Naive thymus-derived CD8-positive, alpha-beta T cell (primary cell): ENCODE measurements at places on chromosomes 13 and 19.

DNA sequence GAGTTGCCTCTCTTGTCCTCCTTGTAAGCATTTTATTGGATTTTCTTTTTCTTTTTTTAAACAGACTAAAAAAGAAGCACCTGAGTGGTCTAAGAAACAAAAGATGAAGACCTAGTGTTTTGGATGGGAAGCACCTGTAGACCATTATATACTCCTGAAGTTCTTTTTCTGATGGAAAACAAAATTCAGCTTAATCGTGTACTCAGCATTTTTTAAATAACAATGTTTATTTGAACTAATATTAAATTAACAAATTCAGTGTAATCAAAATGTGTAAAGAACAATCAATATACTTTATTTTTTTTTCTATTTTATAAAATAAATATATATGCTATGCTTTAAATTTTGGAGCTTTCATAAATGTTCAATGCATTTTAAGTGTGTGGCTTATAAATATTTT lies 43.0 kb upstream of the KLF5 start:
- no peak for DNase-seq

DNA sequence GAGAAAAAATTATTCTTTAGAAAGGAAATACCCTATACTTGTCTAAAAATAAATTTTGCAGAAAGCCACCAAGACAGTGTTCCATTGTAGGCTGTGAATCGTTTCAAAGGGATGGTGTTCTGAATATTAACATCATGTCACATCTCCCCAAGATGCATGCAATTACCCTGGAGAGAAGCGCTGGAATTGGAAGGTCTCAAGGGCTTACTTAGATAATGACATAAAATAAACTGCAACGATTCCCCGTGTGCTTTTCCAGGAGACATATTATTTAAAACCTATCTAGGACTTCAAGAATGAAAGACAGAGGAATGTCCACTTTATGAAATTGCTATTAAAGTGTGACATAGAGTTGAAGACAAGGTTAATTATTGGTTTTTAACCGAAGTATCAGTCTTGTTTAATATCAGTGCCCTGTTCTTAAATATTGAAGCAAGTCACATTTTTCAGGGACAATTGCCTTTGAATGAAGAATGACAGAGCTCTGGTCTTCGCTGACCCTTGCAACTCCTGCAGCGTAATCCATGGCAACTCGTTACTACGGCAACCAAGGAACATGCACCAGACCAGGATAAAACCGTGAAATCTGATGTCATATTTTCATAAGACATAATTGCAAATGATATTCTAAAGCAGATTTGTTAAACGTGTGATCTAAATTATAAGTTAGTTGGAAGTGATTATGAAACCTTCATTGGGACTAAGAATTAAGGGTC lies 91.7 kb downstream of the EFNB2 start:
- DNase-seq = no peak

GRCh38 chr19:44658069-44658733 lies 13.1 kb upstream of the CEACAM19 start:
- no peak for DNase-seq

- no peak for DNase-seq
Measured at GRCh38 chr13:70580825-70581224, 472.6 kb upstream of the KLHL1 start.

DNA sequence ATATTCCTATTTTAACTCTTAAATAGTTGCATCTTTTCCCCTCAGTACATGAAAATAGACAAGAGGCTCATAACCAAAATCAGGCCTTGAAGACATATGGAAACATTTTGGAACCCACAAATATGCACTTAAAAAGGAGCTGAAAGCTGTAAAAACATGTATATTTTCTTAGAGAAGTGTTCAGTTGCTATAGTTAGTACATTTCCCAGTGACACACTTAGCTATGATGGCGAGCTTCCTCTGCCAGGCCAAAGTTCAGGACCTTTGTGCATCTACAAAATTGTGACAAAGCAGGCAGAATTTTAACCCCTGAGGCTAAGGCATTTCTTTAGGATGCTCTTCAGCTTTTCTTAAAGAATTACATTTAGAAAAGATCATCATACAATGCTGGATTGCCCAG lies 54.5 kb downstream of the RCBTB2 start:
- DNase-seq = no peak

GRCh38 chr13:19179916-19180315 lies 1.7 kb downstream of the TUBA3C start:
- no peak for DNase-seq

GRCh38 chr13:29621051-29621800 lies 25.7 kb upstream of the SLC7A1 start:
- DNase-seq = no peak

DNA sequence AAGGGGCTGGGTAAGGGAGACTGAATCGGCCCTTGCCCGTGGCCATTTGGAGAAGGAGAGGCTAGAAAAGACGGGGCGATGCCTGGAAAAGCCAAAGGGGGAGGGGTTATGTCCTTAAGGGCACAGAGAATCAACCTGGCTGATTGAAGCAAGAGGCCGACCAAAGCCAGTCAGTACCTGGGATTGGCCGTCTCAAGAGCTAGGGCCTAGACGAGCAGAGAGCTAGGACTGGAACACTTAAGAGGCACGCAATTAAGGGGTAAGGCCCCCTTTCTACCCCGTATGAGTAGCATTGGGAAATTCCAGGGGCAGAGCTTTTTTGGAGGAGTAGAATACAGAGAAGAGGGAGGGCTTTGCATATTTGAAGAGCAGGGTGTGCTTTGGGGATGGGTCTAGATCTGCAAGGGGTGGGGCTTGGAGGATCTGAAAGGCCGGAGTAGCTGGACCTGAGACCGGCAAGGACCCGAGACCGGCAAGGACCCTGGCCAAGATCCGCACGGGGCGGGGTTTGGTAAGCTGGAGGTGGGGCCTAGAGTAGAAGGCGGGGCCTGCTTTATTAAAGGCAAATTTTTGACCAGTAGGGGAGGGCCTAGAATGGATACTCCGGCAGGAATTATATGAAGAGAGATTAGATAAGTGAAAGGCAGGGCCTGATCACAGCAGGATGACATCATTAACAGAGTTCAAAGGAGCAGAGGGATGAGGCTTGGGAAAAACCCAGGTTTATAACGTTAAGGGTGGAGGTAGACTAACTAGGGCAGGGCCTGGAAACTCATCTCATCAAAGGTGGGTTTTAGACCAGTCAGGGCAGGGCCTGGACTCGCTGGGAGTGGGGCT lies 10.7 kb upstream of the CACNG6 start:
- DNase-seq = no peak

DNA sequence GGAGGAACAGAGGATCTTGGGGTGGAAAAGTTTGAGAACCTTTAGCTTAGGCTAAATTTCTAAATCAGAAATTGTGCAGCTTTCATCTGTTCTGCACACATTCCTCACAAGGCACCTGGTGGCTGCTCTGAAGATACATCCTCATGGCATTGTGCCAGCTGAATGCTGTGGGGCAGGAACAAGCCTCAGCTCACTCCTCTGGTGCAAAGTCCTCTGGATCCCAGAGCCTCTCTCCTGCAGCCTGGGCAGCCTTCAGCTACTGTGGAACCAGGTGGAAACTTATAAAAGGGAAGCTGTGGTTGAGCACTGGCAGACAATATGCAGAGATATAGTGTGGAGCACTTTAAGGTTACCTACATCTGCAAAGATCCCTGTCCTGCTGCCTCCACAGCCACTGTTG lies 72.3 kb downstream of the KCTD12 start:
- DNase-seq = no peak

DNA sequence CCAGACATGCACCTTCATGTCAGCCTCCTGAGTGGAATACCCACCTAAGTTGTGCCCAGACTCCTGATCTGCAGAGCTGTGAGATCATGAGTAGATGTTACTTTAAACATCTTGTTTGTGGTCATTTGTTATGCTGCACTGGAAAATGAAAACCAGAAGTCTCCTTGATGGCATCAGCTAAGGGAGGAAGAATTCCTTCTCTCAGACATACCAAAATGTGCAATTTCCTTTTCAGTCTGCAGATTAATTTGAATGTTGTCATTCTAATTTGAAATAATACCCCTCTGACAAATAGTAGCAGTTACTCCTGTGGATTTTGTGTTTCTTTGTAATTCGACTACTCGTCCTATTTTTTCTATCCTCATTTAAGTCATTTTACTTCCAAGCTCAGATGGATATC lies 59.3 kb downstream of the ITGBL1 start:
- DNase-seq = no peak

DNA sequence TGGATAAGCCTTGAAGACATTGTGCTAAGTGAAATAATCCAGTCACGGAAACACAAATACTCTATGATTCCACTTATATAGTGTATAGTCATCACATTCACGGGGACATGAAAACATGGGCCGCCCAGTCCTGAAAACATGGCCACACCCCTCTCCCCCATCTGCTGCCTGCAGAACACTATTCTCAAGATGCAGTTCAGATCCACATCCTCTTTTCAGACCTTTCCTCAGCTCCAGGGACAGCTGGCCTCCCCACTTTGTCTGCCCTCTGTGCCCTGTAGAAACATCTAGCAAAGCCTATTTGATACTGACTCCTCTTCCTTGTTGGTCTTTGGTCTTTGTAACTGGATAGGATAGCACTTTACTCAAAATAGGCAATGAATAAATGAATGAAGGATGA lies 8.3 kb downstream of the RFX2 start:
- no peak for DNase-seq

GRCh38 chr13:111166882-111167675 lies 52.0 kb downstream of the ARHGEF7 start:
- peak; percentile 51 for DNase-seq

GRCh38 chr13:42422681-42423080 lies 150.7 kb downstream of the AKAP11 start:
- no peak for DNase-seq

GRCh38 chr19:42498169-42498757 lies 30.0 kb downstream of the CEACAM1 start:
- no peak for DNase-seq

DNA sequence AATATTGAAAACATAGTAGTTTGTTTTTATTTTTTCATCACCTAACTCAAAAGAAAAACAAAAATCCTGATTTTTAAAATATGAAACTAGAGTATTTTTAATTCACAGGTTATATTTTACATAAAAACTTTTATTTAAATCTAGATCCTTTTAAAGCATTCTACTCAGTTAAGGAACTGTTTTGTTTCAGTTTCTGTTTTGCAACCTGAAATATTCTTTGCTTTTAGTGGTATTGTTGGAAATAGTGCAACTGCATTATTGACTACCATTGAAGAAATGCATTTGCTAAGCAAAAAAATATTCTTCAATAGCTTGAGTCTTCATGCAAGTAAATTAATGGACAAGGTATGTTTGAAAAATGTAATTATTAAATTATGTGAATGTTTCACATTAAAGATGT lies 43.8 kb downstream of the COG6 start:
- no peak for DNase-seq
